A549 treated with CpdA at 1 μM for 4 hours (cell line): ENCODE measurements at places on chromosomes 2 and 18. TPM values are rescaled to one million over a fixed set of nuclear protein-coding genes. Genes with fewer than 3 reads are reported as not detected.

POMC gene
- total RNA-seq, result not detected in 5 replicates

ZBTB7C gene
- 0.03 to 0.10 TPM (median 0.06 TPM) in 5 replicates for total RNA-seq

TFCP2L1 gene
- 0.68 to 0.98 TPM (median 0.80 TPM) in 5 replicates for total RNA-seq

ECEL1 gene
- 0.07 to 0.37 TPM (median 0.10 TPM) in 4 of 5 replicates, not detected in the other for total RNA-seq

RTP5 gene
- not detected in 5 replicates for total RNA-seq

MC2R gene
- total RNA-seq, result not detected in 5 replicates

KANSL1L gene
- total RNA-seq, result 0.47 to 0.84 TPM (median 0.65 TPM) in 5 replicates

ZEB2 gene
- 3.4 to 8.1 TPM (median 4.6 TPM) in 5 replicates for total RNA-seq

ALLC gene
- 0.06 TPM in 1 of 5 replicates, not detected in the others for total RNA-seq
